Activated B cell treated with CpG ODN at 0.5 μM for 24 hours (primary cell): ENCODE measurements at places on chromosomes 16 and 17. TPM values are rescaled to one million over a fixed set of nuclear protein-coding genes. Genes with fewer than 3 reads are reported as not detected.

DNA sequence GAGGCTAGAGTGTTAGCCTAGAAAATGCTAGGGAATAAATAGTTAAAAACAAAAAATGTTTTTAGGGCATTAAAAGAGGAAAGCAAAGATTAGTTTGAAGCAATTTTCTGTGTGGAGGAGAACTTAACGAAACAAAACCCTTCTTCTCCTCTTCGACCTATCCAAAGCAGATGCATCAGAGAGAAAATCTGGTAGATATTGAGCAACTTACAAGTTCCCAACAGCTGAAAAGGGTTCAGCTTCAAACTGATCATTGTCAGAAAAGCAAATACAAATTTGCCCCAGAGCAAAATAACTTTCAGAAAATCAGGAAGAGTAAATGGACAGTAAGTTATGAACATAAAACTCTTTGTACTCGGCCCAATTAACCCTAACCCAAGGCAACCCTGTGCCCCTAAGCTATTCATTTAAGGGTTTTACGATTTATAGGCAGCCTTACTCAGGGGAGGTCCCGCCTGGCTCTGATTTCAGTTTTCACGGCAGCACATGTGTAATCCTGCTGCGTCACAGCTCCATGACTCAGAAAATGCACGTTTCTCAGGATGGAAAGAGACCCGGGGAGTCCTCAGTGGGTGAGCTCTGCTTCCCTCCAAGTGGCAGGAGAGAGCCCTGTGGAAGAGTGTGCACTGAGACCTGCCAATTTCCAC lies 405.7 kb upstream of the SALL1 start:
- DNase-seq = no peak

DNA sequence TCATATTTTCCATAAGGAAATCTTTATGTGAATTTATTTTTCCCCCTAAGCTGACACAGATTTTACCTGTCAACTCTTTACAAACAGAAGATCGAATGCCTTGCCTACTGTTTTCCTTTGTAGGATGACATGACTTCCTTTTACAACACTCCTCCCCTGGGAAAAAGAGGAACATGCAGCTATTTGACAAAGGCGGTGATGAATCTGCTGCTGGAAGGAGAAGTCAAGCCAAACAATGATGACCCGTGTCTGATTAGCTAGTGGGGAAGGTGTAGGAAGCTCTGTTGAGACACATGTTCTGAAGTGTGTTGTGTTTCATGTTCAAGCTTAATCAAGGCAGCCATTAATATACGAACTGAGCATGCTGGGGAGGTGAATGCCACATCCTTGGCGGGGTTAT lies 238.0 kb downstream of the PHKB start:
- no peak for DNase-seq

CA7 gene
- total RNA-seq = not detected in 2 replicates

FAAP100 gene
- total RNA-seq = 42.6 and 48.2 TPM in 2 replicates

DNA sequence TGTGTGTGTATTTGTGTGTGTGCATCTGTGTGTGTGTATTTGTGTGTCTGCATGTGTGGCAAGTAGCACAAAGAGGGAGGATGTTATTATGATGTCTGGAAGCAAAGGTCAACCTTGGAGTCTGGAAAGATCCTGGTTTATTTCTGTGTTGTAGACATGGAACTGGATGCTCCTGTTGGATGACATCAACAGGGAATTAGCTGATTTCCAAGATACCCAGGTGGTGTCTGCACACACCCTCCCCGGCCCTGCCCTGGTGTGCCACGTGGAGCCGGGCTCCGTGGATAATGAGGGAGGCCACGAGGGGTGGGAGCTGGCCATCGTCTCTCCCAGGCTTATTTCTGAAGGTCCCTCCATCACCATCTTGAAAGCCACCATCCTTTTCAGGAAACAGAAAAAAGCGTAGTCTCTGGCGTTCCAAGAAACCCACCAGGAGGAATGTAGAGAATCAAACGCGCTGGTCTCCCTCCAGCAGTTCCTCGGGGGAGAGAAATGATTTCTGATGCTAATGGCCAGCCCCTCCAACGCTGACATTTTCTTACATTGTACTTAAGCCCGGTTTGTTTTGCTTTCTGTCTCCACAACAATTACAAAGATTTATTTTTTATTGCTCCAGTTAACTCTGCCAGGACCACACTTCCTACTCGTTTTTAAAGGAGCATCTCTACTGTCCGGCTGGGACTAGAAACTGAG lies 93.3 kb downstream of the FOXL1 start:
- DNase-seq = no peak

DNA sequence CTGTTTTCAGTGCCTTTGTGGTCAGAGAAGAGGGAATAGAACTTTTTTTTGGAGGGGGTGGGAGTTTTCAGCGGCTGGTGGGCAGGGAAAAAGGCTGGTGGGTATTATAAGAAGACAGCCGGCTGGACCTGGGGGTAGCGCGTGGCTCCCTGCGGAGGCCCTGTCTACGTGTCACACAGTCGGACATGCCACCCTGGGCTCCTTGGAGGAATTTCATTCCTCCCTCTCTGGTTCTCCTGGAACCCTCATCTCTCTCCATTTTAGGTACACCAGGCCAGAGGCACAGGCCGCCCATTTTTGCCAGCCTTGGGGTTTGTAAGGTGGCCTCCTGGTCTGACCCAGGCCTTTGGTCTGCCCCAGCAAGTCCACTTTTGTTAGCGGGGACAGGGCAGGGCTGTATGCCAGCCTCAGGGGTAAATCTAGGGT lies 908 bp downstream of the FKBP10 start:
- DNase-seq = no peak

EVPLL gene
- total RNA-seq = not detected in 2 replicates

- DNase-seq = no peak
Measured at GRCh38 chr16:86045591-86045971, 146.6 kb downstream of the IRF8 start.

DNA sequence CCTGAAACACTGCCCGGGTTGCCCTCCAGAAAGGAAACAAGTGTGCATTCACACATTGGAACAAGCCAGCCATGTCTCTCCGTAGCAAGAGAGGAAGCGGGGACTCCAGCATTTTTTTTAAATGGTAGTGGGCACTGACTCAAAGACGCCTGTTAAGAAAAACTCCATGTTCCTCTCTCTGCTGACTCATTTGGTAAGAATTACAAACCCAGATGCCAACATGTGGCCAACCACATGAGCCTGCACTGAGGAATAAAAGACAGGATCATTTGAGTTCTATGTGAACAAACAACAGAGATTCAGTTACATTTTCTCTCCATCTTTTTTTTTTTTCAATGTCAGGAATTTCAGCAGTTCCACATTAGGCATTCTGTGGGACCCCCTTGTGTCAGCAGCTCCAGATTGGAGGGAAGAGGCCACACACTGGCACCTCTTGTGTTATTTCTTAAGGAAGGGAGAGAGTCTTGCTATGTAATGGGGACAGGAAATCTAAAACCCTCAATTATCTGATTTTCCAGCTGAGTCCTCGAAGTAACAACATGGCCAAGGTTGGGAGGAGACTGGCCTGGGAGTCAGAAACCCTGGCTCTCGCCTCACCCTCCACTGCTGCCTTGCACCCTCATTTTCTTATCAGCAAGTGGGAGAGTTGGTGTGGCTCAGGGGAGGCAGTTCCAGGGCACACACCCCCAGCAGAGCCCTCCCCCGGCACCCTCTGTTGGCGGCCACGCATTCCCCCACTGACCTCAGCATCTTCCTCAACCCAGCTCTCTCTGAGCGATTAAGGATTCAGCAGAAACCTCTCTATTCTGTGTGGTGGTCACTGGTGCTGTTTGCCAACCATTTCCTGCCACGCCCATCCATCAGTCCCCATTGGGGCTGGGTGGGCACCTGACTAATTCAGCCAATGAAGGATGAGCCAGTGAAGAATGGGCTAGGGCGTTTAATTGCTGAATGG lies 173.0 kb downstream of the FOXL1 start:
- DNase-seq = no peak
